Stimulated activated CD4-positive, alpha-beta T cell treated with anti-CD3 and anti-CD28 coated beads, Interleukin-1b, Interleukin-23, amount 100 ng/mL, for 1 hour (primary cell): ENCODE measurements at places on chromosomes 11 and 22.

GRCh38 chr11:128501632-128502549, 85.5 kb downstream of the ETS1 start:
- no peak for DNase-seq

- DNase-seq, result no peak
Measured at GRCh38 chr22:24465566-24465965, 29.6 kb upstream of the UPB1 start.

DNA sequence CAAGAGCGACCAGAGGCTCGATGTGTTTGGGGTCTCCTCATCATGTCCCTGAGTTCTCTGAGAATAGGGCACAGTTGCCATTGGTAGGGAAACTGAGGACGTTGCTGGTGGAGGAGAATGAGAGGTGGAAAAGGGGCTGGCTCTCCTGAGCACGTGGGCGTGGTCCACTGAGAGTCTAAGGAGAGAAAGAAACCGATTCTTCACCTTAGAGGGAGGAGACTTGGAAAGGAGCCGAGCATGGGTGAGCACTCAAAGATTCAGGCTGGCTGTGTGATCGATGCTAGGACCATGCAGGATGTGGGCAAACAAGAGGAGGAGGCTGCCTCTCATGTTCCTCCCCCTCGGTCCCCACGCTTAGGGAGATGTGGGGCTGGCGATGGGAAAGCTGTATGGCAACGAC, 19.8 kb upstream of the TLCD5 start:
- no peak for DNase-seq

DNA sequence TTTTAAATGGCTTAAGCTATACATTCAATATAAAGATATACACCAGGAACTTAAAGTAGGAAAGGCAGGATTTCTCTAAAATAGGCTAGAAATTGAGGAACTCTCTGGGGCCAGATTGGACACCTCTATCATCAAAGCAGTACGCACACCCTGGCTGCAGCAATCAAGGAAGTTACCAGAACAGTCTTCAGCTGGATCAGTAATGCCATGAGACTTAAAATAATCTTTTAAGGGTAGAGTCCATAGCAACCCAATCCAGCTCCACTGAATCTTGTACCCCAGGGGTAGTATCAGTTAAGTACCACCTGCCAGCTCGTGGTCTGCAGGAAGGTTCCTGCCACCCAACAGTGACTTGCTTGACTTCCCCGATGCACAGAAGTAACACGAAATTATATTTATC, 3.0 kb downstream of the RDX start:
- DNase-seq, result no peak

GRCh38 chr11:30333405-30333804, 10.5 kb downstream of the ARL14EP start:
- no peak for DNase-seq

DNA sequence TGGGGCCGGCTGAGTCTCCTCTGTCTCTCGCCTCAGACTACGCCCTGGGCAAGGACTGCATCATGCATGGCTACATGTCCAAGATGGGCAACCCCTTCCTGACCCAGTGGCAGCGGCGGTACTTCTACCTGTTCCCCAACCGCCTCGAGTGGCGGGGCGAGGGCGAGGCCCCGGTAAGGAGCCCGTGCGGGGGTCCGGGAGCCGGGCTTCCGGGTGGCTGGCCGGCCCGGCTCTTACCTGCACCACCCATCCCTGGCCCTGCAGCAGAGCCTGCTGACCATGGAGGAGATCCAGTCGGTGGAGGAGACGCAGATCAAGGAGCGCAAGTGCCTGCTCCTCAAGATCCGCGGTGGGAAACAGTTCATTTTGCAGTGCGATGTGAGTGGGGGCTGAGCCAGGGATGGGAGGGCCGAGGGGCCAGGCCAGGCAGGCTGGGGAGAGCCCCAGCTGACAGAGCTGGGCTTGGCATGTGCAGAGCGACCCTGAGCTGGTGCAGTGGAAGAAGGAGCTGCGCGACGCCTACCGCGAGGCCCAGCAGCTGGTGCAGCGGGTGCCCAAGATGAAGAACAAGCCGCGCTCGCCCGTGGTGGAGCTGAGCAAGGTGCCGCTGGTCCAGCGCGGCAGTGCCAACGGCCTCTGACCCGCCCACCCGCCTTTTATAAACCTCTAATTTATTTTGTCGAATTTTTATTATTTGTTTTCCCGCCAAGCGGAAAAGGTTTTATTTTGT, 4.1 kb upstream of the ANKRD13D start:
- DNase-seq, result no peak

- DNase-seq, result no peak
Measured at GRCh38 chr11:130740819-130741218, 175.5 kb downstream of the SNX19 start.

GRCh38 chr11:13691286-13691899, 22.9 kb downstream of the FAR1 start:
- no peak for DNase-seq

- no peak for DNase-seq
Measured at GRCh38 chr11:119044708-119045107, 12.3 kb downstream of the HYOU1 start.

- DNase-seq, result no peak
Measured at GRCh38 chr11:32426819-32427615, 8.3 kb downstream of the WT1 start.

DNA sequence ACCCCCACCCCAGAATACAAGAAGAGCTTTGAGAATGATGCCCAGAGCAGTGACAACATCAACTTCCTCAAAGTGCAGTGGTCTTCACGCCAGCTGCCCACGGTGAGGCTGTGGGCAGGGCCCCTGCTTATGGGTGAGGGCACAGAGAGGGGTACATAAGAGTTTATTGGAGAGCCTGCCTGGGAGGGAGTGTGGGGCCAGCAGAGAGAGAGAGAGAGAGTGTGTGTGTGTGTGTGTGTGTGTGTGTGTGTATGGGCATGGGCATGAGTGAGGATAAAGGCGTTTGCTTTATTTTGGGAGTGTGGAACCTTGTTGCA, 9.5 kb downstream of the PHOX2A start:
- DNase-seq, result no peak

DNA sequence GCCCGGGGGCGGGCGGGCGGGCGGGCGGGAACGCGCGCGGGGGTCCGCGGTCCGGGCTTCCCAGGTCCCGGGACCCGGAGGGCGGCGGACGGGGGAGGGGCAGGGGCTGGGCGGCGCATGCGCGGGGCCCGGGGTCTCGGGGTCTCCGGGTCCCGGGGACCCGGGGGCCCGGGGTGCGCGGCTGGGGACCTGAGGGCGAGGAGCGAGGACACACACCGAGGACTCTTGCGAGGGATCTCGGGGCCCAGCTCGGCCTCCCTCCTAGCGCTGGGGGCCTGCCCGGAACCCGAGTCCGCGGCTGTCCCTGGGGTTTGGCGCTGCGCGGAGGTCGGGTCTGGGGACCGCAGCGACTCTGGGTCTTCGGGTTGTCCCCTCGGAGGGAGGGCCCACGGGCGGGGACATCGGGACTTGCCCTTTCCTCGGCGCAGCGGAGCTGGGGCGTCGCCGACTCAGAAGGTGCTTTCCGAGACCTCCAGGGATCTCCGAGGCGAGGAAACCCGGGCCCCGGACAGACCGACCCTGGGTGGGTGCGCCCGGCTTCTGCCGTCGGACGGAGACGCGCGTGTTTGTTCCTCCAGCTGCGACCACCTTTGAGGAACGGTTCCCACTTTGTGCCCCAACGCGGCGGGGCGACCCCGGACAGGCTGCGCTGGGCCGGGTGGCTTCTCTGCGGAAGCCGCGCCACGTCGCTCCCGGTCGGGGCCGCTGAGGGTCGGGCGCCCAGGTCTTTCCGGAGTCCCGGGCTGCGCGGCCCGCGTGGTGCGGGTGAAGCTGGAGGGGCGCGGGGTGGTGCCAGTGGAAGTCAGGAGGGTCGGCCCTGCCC, 540 bp downstream of the PPARA start:
- DNase-seq, result peak; percentile 36

DNA sequence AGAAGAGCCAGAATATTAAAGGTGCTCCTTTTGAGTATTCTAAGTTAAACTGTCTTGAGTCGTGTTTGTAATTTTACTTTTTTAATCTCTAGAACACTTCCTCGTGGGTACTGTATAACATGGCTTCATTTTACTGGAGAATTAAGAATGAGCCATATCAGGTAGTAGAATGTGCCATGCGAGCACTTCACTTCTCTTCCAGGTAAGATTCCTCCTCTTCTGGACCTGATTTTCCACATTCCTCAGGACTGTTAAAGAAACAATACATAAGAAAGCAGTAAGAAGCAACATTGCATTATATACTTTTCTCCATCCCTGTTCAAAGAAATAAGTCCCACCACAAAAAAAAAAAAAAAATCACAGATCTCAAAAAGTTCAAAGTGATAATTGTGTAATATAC, 37.9 kb downstream of the TTC17 start:
- DNase-seq, result no peak

GRCh38 chr11:33475993-33476392, 218.8 kb downstream of the HIPK3 start:
- no peak for DNase-seq

- no peak for DNase-seq
Measured at GRCh38 chr22:19187716-19188563, 9.4 kb upstream of the SLC25A1 start.

GRCh38 chr11:1523779-1524178, 37.2 kb upstream of the MOB2 start:
- no peak for DNase-seq

DNA sequence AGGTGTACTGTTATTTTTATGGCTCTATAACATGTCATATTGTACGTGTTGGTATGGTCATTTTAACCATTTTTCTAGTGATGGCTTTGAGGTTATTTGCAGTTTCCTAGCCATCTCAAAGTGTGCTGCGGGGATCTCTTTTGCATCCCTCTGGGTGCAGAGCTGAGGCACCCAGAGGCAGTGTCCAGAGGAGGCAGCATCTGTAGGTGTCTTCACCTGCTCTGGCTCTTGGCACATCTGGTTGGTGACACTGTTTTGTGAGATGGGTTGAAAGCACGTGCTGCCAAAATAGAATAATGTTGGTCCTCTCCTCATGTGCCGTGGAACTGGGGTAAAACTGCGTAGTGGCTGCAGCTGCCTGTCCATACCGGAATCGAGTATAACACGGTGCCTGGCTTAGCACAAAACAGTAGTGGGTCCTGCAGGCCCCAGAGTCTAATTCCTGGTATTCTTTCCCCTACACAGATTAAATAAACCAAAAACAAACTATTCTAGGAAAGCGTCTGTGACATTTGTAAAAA, 12.9 kb downstream of the NEAT1 start:
- no peak for DNase-seq

- DNase-seq, result no peak
Measured at GRCh38 chr11:2805388-2806056, 80.1 kb downstream of the CDKN1C start.

- DNase-seq, result no peak
Measured at GRCh38 chr22:37277384-37277783, 4.9 kb upstream of the CYTH4 start.

GRCh38 chr22:28873183-28873963, 10.0 kb upstream of the ZNRF3 start:
- DNase-seq, result no peak

- DNase-seq, result no peak
Measured at GRCh38 chr11:120869097-120869496, 154.8 kb upstream of the TBCEL start.

DNA sequence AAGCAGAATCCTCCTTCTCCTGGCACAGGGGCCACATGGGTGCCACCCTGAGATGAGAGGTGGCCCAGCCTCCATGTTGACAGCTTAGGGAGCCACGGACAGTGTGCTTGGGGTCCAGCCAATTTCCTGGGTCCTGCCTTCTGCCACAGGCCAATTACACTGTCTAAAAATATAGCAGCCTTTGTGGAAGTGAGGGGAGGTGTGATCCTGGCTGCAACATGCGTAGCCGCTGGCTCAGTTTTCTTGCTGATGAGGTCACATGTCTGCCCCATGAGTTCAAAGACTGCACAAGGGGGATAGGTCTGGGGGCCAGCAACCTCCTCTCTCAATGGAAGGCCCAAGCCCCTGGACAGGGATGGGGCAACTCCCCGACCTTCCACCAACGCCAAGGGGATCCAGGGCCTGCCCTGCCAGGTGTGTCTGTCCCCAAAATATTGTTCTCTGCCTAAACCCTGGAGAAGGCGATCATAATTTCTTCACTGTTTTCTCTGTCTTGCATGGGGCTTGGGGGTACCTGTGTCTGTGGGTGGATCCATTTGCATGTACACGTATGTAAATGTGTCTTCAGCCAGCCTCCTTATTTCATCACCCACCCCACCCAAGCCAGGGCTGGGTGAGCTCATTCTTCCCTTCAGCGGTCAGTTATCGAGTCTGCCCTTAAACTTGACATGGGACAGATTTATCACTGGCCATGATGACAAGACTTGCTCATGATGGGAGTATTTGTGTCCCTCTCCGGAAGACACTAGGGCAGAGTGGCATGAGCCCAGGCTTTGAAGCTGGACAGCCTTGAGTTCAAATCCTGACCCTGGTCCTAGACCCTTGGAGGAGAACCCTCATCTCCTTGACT, 59.4 kb downstream of the OTOG start:
- DNase-seq, result no peak

DNA sequence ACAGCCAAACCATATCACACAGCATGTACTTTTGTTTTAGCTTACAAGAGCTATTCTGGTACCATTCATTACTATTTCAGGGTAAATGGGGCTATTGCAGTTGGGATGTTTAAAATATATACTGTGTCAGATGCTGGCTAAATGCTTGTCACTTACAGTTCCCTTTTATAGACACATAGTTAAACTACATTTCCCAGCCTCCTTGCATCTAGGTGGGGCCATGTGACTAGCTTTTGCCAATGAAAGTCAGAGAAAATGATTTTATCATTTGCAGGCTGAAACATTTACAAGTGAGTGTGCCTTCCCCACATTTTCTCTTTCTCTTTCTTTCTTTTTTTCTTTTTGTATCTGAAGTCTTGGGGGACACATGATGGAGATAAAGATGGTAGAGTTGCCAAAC, 7.8 kb upstream of the IFTAP start:
- DNase-seq, result no peak

GRCh38 chr11:61362542-61362875, 335 bp downstream of the TMEM138 start:
- DNase-seq, result no peak

GRCh38 chr11:12167061-12168000, 56.9 kb downstream of the MICAL2 start:
- no peak for DNase-seq

- no peak for DNase-seq
Measured at GRCh38 chr11:1929621-1930461, 10.3 kb downstream of the TNNT3 start.

GRCh38 chr11:10379022-10379421, 74.1 kb downstream of the ADM start:
- DNase-seq, result no peak

GRCh38 chr11:132072044-132072857, 701.8 kb downstream of the NTM start:
- DNase-seq, result no peak

- DNase-seq, result no peak
Measured at GRCh38 chr11:1401656-1402221, 12.0 kb downstream of the BRSK2 start.

DNA sequence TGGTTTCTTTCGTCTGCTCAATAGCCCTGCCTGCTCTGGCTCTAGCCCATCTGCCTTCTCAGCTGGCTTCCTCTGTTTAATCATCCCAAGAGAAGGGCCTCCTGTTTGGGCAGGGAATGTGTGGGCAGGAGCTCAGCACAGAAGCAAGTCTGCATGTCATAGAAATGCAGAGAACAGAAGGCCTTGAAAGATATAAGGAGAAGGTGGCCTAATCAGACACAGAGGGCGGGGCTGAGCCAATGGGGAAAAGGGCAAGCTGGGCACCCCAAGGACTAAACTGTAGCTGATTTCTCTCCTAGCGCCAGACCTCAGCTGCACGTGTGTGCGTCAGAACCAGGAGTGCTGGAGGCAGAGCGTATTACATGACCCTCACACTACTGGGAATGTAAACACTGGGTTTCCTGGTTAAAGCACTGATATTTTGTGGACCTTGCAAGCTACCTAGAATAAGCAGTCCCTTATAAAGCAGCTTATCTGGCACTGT, 7.6 kb upstream of the CCKBR start:
- no peak for DNase-seq
